Stimulated activated CD8-positive, alpha-beta memory T cell treated with anti-CD3 and anti-CD28 coated beads, Interleukin-12 subunit alpha, Interleukin-12 subunit beta, amount 100 ng/mL, for 4 hours (primary cell): ENCODE measurements at places on chromosomes 5 and 9.

DNA sequence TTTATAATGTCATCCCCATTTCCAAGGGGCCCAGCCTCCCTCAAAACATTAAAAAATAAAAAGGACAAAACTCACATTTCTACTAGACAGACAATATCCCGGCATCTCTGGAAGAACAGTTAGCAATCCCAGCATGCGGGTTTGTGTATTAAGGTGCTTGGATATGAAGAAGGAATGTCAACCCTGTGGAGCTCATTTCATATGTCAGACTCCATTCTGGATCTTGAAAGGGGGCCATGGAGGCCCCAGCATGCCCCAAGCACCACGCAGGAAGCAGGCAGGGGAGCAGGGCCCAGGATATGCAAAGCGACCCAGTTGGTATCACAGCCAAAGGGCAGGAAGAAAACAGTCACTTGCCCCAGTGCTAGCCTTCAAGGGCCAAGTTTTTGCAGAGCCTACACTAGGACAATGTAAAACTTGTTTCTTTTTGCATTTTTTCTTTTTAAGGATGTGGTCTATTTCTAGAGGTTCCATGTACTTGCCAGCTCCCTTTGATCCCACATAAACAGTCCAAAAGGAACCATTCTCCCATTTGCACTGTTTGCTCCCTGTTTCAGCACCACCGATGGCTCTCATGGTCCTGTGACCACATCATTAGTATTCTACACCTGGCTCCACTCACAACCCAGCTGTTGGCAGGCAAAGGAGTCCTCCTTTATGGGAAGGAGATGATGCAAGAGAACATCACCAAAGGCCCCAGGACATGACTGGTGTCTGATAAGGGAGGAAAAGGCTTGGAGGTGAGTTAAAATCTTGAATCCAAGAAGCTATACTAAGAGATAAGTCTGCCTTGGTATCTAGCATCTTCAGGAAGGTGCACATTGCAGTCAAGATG lies 58.3 kb downstream of the FGF1 start:
- no peak for DNase-seq

- no peak for DNase-seq
These were observed 49.9 kb downstream of the SHB start for GRCh38 chr9:38018958-38019602.

DNA sequence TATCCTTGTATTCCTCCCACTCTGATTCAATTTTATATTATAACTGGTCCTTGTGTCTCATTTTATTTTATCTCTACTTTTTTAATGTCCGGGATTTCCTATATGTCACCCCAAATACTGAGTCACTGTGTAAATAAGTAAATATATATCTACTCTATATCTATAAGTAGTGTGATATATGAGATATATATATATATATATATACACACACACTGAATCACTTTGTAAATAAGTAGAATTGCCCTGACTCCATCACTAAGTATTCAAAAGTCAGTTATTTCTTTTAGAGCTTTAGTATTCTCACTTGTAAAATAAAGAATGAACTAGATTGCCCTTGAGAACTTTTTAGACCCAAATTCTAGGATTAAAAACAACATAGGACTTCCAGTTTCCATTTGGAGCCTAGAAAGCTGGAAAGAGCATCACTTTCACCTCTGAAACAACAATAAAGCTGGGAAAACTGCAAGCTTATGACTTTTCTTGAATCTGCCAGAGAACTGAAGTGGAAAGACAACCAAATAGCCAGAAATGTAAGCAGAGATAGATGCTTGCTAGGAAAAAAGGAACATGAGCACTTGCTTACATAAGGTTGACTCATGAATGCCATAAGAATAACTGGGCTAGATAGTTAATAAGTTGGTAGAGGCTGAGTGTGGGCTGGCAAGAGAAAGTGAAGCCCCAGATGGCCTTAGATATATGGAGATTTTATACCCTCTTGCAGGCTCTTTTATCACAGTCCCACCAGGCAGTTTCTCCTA lies 171.1 kb upstream of the TLX3 start:
- DNase-seq, result no peak

GRCh38 chr5:151770383-151771258 lies 1.1 kb upstream of the G3BP1 start:
- DNase-seq, result peak; percentile 10

DNA sequence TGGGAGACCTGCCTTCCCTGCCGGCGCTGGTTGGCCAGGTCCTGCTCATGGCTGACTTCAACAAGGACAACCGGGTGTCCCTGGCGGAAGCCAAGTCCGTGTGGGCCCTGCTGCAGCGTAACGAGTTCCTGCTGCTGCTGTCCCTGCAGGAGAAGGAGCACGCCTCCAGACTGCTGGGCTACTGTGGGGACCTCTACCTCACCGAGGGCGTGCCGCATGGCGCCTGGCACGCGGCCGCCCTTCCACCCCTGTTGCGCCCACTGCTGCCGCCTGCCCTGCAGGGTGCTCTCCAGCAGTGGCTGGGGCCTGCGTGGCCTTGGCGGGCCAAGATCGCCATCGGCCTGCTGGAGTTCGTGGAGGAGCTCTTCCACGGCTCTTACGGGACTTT lies 10.6 kb downstream of the DIPK1B start:
- no peak for DNase-seq

DNA sequence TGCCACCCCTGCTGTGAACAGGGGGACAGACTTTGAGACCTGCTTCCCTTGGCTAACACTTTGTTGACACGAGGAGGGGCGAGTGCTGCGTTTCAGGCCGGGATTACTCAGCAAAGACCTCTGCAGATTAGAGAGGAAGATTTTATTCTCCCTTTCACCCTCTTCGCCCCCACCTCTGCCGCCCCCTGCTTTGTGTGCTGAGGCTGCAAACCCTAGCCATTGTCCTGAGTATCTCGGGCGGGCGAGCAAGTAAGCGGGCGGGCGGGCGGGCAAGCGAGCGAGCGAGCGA lies 6.0 kb downstream of the ISL1 start:
- no peak for DNase-seq
